ENCODE measurements at places on chromosomes 5 and 9.

DNA sequence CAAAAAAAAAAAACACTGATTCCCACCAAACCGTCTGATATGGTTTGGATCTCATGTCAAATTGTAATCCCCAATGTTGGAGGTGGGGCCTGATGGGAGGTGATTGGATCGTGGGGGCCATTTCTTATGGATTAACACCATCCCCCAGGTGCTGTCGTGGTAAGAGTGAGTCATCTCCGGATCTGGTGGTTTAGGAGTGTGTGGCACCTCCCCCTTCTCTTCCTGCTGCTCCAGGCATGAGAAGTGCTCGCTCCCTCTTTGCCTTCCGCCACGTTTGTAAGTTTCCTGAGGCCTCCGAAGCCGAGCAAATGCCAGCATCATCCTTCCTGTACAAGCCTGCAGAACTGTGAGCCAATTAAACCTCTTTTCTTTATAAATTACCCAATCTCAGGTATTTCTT lies 45.2 kb downstream of the HSD17B3 start:
- DNase-seq = no peak

DNA sequence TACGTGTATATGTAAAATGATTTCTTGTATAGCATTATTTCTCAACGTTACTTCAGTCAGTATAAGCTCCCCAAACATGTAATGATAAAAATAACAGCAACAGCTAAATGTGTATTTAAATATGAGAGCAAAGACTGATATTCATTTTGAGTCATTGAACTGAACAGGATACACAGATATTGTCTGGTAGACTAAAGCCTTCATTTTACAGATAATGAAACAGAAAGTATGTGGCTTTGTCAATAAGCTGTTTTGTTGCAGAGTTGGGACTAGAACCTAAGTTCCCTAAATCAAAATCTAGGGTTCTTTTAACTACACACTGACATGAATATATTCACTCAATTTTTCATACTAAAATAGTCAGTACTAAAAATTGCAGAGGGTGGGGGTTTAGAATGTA lies 80.4 kb upstream of the MARCHF11 start:
- no peak for DNase-seq

DNA sequence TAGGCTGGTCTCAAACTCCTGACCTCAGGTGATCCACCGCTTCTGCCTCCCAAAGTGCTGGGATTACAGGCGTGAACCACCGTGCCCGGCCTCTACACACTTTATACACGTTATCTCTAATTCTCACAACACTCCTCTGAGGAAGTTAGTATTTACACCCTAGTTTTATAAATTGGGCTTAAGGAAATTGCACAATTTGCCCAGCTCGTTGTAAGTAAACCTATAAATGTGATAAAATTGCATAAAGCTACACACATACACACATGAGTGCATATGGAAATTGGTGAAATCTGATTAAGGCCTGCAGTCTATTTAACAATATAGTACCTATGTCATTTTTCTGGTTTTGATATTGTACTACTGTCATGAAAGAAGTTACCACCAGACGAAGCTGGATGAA lies 4.4 kb upstream of the SLC4A9 start:
- no peak for DNase-seq

GRCh38 chr9:100492952-100493351 lies 20.0 kb downstream of the TMEFF1 start:
- no peak for DNase-seq

DNA sequence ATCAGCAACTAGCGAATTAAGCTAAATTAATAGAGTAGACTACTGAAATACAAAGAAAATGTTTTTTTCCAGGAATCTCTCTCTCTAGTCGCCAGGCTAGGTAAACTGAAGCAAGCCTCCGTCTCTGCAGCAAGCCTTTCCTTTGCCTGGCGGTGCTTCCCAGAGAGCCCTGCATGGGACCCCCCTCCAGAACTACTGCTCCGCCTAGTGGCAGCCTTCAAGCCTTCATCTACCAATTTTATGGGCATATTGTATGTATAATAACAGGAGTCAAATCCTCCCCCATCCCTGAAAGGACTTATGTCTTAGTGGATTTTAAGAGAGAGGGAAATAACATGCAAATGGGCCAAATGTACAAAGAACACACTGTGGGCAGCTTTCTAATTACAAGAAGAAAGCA lies 241.9 kb downstream of the SAXO1 start:
- DNase-seq = no peak

DNA sequence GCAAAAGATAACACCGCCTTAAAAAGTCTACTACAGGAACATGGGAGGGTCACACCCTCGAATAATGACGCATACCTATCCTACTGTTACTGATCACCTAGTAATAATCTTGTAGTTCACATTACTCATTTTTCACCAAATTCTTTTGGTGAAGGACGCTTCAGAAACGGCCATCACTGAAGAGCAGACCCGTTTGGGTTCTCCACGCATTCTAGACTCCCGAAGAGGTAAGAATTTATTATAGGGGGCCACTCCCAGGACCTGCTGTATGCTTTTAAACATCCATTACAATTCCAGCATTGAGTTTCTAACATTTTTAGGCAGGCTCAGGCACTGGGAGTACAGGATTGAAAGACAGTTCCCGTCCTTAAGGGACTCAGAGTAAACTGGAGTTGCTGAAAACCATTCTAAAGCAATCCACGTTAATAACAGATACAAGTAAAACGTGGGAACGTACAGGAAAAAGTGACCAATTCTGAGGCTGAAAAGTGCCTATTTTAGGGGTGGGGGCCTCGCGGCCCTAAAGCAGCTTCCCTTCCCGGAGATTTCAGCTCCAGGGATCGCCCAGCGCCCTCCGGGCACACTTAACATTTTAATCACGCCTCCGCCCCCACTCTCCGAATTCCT lies at the start of gene FER:
FER (plus strand) TSS at position 124 of the 627 bp plus-strand sequence. CDS start 50,286 bp downstream, outside the sequence.
- DNase-seq = peak; percentile 61

- DNase-seq = peak; percentile 70
Observed at GRCh38 chr5:151092762-151093161, 11.9 kb upstream of the TNIP1 start.

DNA sequence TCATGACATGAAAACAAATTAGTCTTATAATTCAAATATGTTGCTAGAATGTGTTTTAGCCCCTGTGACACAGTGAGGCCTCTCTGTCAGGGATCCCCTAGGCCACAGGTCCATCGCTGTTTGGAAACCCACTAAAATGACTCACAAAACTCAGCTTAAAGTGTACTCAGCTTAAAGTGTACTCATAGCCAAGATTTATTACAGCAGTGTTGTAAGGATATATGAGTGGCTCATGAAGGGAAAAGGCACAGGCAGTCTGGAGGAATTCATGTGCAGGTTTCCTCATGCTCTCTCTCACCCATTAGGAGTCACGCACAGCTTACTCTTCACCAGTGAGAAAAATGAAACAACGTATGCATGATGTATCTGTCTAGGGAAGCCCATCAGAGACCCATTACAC lies 24.4 kb upstream of the TGFBI start:
- no peak for DNase-seq

GRCh38 chr5:146098047-146098446 lies 7.3 kb downstream of the PLAC8L1 start:
- no peak for DNase-seq

- no peak for DNase-seq
Observed at GRCh38 chr5:106833517-106833916, 837.2 kb downstream of the EFNA5 start.

DNA sequence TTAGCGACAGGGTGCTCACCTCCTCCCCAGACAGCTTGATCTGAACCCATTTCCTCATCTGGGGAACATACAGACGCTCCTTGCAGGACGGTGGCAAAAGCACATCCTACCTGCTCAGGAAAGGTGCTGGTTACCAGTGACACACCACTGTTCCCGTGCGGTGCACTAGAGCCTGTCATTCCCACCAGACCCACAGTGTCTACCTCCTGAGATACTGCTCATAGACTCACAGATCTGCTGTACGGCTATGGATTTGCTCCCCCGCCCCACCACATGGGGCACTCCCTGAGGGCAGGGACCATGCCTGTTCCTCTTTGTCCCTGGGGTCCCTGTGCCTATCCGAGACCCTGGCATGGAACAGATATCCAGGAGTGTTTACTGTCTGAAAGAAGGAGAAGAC lies 208.9 kb downstream of the PAX5 start:
- DNase-seq = peak; percentile 11

GRCh38 chr9:82555031-82555430 lies 507.9 kb downstream of the RASEF start:
- no peak for DNase-seq

DNA sequence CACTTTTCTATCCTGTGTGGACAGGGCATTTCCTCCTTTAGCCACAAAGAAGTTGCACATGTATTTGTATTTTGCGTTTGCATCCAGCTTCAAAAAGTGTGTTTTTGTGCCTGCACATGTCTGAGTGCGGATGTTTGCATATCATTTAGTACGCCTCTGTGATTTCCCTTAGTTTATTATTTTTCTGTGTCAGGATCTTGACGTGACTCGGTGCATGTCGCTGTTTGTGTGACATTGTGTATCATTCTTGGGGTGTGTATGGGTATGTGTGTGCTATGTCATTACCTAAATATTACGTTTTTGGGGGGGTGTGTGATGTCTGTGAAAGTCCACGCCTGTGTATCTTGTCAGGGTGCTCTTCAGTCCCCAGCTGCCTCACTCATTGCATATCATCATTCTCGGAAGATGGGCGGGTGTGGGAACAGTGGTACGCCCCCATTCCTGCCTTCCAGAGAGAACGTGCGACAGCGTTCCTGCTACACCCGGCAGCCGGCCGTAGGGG lies 416 bp upstream of the PAIP2 start:
- no peak for DNase-seq

DNA sequence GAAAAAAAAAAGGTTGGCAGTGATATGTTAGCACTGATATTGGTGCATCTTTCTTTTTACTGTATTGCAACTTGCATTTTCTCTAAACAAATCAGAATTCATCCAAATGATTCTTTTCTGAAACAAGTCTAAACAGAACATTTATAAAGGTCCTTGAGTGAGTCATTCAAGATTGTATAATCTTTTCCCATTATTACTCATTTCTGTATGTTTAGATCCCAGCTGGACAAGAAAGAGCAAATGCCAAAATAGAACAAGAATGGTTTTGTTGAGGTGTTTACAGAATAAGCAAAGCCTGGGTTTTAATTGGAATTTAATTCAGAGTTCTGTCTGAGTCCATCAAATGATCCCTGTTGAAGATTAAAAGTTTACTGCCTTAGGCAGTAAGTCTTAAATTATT lies 112.3 kb downstream of the VCAN start:
- DNase-seq = no peak

DNA sequence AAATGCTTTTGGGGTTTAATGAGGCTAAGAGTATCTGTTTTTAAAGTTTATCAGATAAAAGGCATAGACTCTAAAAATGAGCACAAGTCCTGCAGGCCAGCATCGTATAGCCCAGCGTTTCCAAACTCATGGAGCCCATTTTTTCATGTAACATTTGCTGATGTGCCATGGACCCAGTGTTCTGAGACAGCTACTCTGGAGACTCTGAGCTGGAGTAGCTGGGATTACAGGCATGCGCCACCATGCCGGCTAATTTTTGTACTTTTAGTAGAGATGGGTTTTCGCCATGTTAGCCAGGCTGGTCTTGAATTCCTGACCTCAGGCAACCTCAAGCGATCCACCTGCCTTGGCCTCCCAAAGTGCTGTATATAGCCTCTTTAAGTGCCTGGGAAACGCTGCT lies 15.8 kb downstream of the GLRX start:
- DNase-seq = no peak

DNA sequence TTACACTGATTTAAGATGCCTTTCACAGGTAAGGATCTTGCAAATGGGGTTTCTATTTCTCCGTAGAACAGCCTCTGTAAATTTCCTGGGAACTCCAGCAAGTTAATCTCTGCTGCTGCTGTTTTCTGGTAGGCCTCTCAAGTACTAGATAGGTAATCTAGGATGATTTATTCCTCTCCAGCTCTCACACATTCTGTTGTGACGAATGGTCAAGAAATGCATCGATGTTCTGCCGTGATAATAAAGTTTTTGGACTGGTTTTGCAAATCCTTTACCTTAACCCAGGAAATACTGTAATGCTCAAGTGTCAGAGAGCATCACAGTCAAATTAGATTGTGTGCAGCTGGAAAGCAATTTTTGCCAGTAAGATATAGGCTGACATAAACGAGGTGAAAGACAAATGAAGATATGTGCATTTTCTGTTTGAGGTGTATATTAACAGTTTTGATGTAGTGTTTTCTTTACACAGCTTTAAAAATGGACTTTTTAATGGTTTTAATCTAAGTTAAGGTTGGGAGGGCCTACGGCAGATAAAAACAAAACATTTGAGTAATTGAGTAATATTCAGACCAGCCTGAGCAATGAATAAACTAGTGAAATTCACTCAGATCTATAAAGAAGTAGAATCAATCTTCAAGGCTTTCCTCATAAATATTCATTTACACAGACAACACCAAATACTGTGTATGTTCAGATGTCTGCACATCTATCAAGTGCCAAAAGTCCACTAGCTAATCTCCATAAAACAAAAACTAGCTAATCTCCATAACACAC lies 300.6 kb upstream of the EDIL3 start:
- no peak for DNase-seq

- no peak for DNase-seq
Observed at GRCh38 chr9:72577212-72577753, 55.9 kb downstream of the TMC1 start.

DNA sequence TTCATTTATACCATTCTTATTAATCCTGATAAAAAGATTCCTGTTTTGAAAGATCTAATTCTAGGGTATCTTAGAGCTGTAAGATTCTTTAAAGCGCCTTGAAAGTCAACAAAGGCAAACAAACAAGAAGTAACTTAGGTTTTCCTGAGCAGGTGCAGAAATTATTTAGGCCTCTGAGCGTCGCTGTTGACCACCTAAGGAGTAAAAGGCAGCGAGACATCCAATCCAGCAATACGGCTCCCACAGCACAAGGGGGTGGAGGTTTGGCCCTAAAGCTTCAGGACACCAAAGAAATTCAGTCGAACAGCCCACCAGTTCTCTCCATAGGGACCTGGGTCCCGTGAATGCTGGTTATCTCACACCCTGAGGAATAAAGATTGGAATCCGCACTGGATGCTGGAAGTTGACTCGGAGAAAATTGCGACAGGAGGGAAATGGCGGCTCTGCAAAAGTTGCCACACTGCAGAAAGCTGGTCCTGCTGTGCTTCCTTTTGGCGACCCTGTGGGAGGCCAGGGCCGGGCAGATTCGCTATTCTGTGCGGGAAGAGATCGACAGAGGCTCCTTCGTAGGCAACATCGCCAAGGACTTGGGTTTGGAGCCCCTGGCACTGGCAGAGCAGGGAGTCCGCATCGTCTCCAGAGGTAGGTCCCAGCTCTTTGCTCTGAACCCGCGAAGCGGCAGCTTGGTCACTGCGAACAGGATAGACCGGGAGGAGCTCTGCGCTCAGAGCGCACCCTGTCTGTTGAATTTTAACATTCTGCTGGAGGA lies at the start of gene PCDHGA2:
PCDHGA2 (plus strand) TSS at position 223 of the 769 bp plus-strand sequence.
- DNase-seq = no peak

- no peak for DNase-seq
Observed at GRCh38 chr9:14924230-14925219, 14.3 kb upstream of the FREM1 start.

Measured in upper lobe of left lung (tissue), 6 donors.